Stimulated activated CD4-positive, alpha-beta T cell treated with anti-CD3 and anti-CD28 coated beads, Interleukin-2, amount 100 ng/mL, for 24 hours (primary cell): ENCODE measurements at places on chromosomes 6 and 20.

DNA sequence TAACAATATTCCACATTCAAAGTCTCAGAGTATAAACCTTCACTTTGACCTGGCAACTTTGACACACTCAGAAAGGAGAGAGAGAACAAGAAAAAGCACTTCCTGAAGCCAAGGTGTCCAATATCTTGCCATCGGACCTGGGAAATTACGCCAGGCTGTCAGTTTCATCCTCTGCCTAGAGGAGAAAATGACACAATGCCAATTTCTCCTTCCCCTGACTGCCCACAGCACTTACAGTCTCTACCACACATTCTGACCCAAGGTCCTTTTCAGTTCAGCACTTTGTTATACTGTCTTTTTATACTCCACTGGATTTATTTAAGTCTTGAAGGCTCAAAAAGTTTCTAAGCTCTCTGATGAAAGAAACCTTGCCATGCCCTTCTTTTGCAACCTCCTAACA is 250.4 kb downstream of the GMPR start:
- no peak for DNase-seq

DNA sequence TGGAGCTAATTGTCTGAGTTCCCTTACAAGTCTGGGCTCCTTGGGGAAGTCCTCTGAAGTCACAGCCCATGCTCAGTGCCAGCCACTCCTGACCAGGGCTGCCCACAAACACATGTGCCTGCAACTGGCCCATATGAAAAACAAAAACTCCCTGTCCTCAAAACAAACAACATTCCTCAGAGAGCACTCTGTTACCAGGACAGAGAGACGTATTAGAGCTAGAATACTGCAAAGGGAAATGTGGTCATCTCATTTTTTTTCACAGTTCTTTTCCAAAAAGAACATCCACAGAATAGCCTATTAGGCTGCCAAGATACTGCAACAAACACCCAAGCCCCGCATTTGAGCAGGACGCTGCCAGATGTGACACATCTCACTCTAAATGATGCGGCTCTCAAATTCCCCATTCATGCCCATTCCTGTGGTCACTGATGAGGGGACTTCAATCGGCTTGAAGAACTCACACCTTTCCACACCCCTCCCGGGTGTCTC is 71.1 kb downstream of the SLC22A23 start:
- no peak for DNase-seq

DNA sequence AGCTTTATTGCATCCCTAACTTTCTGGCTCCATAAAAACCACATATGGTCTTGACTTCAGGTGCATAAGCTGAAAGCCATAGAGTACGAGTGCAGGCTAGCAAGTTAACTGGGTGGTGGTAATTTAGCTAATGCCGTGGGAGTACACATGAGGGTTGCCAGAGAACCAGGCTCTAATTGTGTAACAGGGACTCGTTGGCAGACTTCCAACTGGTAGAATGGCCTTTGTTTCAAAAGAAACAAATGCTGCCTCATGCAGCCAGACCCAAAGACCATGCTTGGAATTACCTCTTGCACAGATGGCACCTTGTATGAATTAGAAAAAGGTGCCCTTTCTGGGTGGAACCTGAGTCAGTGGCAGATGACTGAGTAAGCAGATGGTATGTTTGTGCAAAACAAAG is 73.2 kb downstream of the LY86 start:
- DNase-seq: no peak

GRCh38 chr6:21149470-21149869 is 444.1 kb upstream of the SOX4 start:
- DNase-seq: no peak

DNA sequence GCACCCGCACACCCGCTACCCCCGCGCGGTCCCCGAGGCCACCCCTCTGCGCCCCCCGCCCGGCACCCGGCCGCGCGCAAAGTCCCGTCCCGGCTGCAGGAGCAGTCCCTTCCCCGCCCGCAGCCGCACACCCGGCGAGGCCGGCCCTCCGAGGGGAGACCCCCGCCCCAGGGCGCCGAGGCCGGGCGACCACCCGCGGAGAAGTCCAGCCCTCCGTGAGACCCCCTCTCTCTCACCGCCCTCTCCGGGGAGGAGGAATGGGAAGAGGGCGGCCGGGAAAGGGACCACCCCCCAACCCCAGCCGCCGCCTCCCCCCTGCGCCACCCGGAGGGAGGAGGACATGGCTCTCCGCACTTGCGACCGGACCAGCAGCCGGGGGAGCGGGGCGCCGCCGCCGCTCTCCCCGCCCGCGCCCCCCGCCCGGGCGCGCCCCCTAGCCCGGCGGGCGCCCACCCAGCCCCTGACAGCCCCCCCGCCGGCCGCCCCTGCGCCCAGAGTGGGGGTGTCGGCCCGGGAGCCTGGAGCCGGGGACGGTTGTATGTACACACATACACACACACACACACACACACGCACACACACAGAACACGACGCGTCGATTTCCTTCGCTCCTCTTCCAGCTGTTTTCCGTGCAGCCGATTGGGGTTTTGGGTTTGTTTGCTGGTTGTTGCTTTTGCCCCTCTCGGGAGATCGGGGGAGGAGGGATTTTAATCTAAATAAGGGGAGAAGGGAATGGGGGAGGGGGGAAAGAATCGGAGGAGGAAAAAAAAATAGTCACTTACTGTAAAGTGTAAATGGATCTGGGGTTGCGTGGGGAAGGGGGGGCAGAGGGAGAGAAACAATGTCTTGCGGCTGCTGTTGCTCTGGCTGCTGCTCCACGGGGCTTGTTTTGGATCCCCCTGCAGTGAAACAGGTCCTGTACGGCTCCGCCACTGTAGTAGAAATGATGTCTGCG is at the start of gene ATXN1:
Gene ATXN1, minus strand, starts transcription at position 945 of the 955 bp plus-strand sequence.
- peak; percentile 57 for DNase-seq

GRCh38 chr6:124792386-124792785 is 169.9 kb upstream of the RNF217 start:
- DNase-seq: no peak

DNA sequence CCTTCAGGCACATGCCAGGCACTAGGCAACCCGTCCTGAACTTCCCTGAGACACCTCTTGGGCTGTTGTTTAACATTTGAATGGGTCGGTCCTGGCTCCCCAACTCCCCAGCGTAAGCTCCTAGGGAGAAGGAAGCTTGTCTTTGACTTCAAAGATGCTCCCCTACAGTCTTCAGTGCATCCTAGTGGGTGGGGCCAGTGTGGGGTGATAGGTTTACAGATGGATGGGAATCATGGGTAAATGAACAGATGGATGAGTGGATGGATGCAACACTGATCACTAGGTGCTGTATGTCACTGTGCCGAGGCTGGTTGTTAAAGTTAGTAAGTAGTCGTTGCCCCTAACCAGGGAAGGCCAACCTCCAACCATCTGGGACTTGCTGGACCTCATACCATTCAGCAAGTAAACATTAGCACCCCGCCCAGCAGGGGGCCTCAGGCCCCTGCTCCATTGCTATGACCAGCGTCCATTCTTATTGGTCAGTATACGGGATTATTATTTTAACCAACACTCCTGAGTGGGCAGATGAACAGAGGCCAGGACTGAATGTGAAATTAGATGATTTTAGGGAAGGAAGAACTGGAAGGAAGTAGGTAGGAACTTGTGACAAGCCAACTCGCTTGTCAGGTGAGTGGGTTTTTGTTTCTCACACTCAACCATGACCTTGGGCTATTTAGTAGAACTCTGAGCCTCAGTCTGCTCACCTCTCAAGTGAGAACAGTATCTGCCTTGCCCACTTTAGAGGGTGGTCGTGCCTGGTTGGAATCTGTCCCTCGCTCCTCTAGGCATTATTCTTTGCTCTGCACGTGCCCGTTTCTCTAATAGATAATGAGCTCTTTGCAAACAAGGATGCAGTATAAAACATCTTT is 82.9 kb upstream of the FOXP4 start:
- peak; percentile 40 for DNase-seq
